ENCODE measurements at places on chromosomes 12 and 14.

- no peak for DNase-seq
Measured at GRCh38 chr12:67434671-67435370, 165.7 kb downstream of the CAND1 start.

DNA sequence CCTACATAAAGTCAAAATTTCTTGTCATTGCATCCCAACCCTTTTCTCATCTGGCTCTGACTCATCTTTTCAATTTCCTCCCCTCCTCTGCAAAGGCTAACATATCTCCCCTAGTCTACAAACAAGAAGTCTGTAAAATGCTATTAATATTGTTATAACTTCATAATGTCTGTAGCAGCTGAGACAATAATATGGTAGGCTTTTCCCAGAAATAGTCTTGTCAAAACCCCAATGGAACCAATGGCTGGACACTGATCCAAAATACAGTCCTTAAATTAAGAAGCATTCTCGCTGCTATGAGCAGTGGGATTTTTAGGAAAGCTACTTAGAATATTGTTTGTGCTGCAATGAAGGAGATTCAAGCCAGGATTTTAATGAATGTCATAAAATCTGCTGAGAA, 131.4 kb downstream of the KLHL28 start:
- no peak for DNase-seq

DNA sequence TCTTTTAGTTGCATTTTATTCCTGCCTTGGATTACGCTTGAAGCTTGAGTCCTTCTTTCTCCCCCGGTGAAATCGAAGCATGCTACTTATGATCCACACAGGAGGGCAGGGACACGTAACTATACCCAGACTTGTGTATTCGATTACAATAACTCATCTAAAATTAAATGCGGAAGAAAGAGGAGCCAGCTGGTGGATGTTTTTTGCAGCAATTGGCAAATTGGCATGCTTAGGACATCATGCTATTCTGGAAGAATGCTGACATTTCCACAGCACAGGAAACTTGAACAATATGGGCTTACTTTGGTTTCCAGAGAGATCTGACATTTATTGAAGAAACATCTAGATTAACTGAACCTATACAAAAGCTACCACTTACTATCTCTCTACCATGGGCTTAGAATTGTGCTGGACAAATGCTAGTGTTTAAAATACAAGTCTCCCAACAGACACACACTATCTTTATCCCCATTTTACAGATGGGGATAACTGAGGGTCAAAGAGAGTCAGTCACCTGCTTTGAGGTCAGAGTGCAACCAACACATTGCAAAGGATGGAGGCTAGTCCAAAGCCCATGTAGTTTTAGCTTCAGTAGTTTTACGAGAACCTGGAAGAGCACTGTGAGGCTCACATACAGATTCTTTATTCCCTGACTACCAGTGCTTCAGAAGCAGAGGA, 36.3 kb downstream of the LGMN start:
- no peak for DNase-seq

- DNase-seq, result no peak
Measured at GRCh38 chr12:90036637-90037036, 328.0 kb upstream of the ATP2B1 start.

DNA sequence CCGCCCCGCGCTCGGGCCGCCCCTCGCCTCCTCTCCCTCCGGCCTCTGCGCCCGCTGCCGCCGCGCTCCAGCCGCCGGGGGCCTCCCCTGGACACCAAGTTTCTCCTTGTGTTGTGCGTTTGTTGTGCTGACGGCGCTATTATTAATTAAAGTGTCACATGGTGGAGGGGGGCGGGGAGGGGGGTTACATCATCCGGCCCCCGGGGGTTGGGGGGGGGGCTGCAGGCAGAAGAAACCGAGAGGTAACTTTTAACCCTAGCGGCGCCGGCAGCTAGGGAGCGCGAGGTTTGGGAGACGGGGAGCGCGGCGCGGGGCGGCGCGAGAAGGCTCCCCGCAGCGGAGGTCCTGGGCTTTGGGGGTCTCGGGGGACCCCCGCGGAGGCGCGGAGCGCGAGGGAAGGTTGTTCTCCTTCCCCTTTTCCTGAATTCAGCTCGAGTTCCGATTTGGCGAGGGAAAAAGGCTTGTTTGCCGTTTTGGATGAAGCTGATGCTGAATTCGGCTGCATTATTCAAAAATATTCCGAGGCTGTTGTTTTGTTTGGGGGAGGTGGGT, at the start of gene HRK:
Gene HRK, minus strand, starts transcription at position 117 of the 552 bp plus-strand sequence. CDS start 134 bp downstream, outside the sequence.
- DNase-seq, result no peak

DNA sequence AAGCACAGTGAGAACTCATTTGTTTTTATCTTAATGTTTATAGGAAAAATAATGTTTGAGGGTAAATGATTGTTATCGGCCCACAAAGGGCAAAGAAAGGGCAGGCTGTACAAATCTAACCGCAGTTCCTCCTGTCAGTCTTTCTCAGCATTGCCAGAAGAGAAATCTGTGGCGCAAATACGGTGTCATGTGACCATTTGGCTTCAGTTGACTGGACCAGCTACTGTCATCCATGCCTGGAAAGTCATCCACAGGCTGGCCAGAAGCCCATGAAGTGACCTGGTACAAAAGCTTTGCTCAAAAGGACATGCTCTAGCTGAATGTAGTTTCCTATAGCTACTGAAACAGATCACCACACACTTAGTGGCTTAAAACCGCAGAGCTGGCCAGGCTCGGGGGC, 43.6 kb downstream of the HCAR2 start:
- no peak for DNase-seq

DNA sequence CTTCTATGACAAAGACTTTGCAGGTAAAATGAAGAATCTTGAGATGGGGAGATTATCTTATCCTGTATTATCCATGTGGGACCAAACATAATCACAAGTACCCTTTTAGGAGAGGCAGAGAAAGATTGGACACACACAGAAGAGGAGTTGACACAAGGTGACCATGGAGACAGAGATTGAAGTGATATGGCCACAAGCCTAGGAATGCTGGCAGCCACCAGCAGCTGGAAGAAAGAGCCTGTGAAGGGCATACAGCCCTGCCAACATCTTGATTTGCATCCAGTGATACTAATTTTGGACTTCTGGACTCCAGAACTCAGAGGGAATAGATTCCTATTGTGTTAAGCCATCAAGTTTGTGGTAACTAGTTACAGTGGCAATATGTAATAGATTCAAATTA, 78.1 kb downstream of the RPS29 start:
- no peak for DNase-seq

GRCh38 chr12:68237619-68238018, 12.0 kb upstream of the IL26 start:
- no peak for DNase-seq

GRCh38 chr12:46404225-46404631, 31.7 kb upstream of the SLC38A2 start:
- no peak for DNase-seq

GRCh38 chr14:101707068-101707842, 54.3 kb upstream of the PPP2R5C start:
- DNase-seq, result peak; percentile 95

DNA sequence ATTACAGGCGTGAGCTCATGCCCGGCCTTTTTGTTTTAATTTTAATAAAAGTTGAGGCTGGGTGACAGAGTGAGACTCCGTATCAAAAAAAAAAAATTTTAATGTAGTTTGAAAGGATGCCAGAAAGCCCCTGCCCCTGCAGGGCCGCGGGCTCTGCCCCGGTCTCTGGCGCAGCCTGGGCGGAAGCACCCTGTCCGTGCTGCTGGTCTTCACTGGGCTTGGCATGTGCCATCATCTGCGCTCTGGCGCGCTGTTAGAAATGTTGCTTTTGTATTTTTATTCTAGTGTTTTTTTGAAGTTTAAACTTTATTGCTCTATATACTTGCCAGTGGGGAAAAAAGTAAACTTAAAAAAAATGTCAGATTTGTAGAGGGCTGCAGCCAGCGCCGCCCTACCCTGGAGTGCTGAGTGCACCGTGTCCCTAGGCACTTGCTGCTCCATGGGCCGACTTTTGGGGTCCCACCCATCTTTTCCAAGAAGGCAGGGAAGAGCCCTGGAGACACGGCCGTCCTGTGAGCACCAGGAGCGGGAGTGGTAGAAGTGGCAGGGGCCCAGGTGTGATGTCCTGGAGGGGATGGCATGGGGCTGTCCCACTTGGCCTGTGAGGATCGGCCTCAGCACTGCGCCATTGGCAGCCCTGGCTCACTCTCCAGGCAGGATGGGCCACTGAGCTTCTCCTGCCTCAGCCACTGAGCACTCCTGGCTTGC, 4.0 kb downstream of the MTA1 start:
- DNase-seq, result no peak

- no peak for DNase-seq
Measured at GRCh38 chr12:85639834-85640233, 196.4 kb downstream of the RASSF9 start.

GRCh38 chr12:41992022-41992421, 152.7 kb downstream of the GXYLT1 start:
- DNase-seq, result no peak

DNA sequence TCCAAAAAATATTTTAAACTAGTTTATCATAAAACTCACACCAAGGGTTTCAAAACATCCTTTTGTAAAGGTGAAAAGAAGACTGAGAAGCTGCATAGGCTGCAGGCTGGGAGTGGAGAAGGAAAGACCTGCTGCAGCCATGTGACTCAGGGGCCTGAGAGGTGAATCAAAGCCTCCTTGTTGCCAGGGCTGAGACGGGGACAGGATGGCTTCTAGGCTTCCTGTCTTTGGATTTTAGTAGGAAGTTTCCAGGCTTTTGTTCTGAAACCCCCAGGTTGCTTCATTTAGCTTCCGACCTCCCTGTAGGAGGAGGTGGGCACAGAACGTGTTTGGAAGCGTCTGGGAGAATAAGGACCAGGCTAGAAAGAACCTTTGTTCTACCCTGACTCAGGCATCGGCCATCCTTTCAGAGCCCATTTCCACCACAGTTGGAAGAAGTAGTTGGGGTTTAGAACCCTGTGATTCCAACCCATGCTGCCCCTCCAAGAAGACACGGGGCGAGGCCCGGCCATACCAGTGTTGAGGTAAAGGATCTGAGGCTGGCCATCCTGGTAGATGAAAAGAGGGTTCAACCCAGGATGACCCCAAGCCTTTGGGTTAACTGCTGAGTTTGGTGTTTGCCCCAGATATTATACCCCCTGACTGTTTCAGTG, 122.4 kb downstream of the SLC25A47 start:
- no peak for DNase-seq

- DNase-seq, result peak; percentile 76
Measured at GRCh38 chr14:96852823-96853422, 55.7 kb downstream of the VRK1 start.

DNA sequence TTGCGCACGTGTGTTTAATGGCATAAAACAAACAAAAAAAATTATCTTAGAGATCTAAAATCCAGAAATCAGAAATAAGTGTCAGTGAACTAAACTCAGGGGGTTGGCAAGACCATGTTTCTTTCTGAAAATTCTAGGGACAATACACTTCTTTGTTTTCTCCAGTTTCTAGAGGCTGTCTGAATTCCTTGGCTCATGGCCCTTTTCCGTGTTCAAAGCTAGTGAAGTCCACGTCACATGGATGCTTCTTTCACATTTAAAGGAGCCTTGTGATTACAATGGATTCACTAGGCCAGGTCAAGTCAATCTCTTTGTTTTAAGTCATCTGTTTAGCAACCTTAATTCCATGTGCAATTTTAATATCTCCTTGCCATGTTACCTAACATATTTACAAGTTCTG, 22.4 kb downstream of the SLCO1B3 start:
- DNase-seq, result no peak

DNA sequence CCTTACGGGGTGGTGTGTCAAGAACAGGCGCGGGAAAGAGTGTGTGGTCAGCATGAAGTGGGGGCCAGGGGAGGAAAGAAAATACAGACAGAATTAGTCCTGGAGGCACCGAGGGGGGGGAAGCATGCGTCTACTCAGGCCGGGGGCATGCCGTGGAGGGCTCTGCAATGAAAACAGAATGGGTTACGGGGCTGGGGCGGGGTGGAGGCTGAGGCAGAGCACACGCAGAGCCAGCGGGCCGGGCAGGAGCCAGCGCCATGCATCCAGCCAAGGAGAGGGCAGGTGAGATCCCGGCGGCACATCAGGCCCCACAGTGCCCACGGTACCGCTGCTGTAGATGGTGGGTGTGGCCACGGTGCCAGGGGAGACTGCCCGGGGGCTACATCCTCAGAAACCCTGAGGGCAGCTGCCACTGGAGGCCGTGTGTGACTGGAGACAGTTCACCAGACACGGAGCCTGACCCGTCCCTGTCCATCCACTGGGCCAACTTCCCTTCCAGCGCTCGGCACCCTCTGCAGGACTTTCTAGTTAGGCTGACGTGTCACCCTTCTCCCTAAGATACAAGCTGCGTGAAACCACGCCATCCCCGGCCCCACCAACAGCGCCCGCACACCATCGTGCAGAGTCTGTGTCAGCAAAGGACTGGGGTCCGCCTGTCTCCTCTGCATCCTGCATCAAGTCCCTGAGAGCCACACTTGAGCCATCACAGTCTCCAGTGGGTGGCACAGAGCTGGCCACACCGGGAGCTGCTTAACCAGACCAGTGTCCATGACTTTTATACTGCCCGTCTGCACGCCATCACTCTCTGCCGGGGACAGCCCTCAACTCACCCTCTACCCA, 87.4 kb downstream of the PIWIL1 start:
- no peak for DNase-seq

DNA sequence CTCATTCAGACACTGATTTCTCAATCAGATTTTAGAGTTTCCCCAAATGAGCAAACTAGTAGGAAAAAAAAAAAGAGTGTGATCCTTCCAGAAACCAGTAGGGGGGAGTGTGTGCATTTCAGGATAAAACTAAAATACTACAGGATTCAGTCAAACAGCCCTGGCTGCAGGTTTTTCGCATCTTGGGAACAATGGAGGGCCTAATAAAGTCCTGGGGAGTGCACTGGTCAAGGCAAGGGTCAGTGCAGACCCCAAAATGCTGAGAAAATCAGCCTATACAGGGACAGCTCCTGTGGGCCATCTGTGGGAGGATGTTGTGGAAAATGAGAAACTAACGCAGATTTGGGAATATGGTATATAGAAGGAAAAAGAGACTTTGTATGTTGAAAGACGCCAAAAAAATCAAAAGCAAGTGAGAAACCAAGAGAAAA, 22.2 kb upstream of the ABCD4 start:
- peak; percentile 80 for DNase-seq

DNA sequence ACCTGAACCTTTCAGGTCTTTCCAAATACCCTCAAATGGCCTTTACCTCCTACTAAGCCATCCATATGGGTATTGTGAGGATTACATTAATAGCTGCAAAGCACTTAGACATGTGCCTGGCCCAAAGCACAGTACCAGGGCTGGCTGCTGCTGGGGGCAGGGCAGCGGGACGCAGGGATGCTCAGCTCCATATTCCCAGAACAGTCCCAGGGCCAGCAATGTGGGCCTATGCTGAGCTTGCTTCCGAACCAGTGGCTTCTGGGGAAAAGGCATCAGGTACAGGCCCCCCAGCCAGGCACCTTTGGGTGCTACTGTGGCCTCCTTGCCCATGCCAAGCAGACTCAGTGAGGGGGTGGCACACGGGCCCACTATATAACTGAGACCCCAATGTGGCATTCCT, 10.4 kb downstream of the ACTN1 start:
- no peak for DNase-seq

- no peak for DNase-seq
Measured at GRCh38 chr14:53865711-53866110, 90.9 kb downstream of the BMP4 start.

Measured in Karpas-422 (cell line).